Natural killer cell (primary cell): ENCODE measurements at places on chromosomes 11 and 22.
A peak's percentile ranks its signal among the peaks of the same experiment; 100 is the strongest.

DNA sequence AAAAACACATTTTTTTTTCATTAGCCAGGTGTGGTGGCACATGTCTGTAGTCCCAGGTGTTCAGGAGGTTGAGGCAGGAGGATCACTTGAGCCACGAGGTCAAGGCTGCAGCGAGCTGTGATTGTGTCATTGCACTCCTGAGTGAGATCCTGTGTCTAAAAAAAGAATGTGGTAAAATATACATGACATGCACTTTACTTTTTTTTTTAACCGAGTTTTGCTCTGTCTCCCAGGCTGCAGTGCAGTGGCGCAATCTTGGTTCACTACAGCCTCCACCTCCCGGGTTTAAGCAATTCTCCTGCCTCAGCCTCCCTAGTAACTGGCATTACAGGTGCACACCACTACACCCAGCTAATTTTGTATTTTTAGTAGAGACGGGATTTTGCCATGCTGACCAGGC is 22.5 kb upstream of the CLDN5 start:
- DNase-seq = no peak

GRCh38 chr11:112564228-112564955 is 303.7 kb upstream of the PLET1 start:
- no peak for DNase-seq

GRCh38 chr11:35373284-35373933 is 45.9 kb downstream of the SLC1A2 start:
- DNase-seq = peak; percentile 30

- no peak for DNase-seq
Measured at GRCh38 chr11:8973121-8973520, 8.9 kb upstream of the TMEM9B start.

GRCh38 chr11:59186130-59186594 is 14.2 kb downstream of the DTX4 start:
- peak; percentile 37 for DNase-seq

GRCh38 chr11:45354976-45355705 is 69.0 kb upstream of the SYT13 start:
- DNase-seq = peak; percentile 95

GRCh38 chr11:126545057-126545555 is 189.6 kb downstream of the ST3GAL4 start:
- DNase-seq = no peak

DNA sequence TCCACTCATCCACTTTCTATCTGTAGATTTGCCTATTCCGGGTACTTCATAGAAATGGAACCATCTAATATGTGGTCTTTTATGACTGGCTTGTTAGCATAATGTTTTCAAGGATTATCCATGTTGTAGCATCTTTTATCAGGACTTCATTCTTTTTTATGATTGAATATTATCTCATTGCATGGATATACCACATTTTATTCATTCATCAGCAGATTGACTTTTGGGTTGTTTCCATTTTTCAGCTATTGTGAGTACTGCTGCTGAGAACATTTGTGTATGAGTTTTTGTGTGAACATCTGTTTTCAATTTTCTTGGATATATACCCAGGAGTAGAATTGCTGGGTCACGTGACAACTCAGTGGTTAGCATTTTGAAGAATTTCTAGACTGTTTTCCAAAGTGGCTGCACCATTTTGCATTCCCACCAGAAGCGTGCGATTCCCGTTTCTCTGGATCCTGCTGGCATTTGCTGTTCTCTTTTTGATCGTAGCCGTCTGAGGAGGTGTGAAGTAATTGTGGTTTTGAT is 8.9 kb downstream of the DERL3 start:
- no peak for DNase-seq

GRCh38 chr22:27203276-27203660 is 545.9 kb downstream of the MIAT start:
- no peak for DNase-seq

GRCh38 chr11:35389897-35390465 is 29.4 kb downstream of the SLC1A2 start:
- no peak for DNase-seq

DNA sequence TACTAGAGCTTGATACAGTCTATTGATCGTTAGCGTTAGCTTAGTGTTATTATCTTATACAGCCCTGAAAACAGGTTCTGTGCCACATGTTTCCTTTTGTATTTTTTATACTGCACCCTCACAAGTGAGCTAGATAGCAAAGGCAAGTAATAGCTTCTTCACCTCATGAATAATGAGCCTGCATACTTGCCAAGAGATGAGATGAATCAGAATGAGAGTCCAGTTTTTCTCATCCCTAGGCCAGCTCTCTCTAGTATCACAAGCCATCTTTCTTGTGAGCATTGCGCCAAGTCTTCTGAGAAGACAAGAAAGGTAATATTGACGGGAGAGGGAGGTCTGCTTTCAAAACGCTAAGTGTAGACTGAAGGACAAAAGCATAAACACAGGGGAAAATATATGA is 8.7 kb upstream of the CARD18 start:
- DNase-seq = no peak

GRCh38 chr11:36092314-36093030 is 148.6 kb downstream of the LDLRAD3 start:
- no peak for DNase-seq

GRCh38 chr22:48575618-48576332 is 1251.9 kb downstream of the BRD1 start:
- no peak for DNase-seq

GRCh38 chr22:27440304-27440865 is 361.2 kb downstream of the MN1 start:
- DNase-seq = no peak

- DNase-seq = no peak
Measured at GRCh38 chr22:45008186-45008681, 1.6 kb downstream of the PHF21B start.
